ENCODE measurements at places on chromosomes 5 and 9.

DNA sequence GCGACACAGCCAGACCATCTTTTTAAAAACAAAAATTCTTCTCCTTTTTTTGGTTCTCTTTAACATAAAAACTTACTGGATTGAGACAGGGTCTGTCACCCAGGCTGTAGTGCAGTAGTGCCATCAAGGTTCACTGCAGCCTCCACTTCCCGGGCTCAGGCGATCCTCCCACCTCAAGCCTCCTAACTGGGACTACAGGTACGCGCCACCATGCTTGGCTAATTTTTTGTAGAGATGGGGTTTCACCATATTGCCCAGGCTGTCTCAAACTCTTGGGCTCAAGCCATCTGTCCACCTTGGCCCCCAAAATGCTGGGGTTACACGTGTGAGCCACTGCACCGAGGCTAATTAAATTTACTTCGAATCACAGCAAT is 13.8 kb downstream of the HNRNPK start:
- DNase-seq, result no peak

GRCh38 chr5:2459251-2459650 is 292.2 kb downstream of the IRX2 start:
- DNase-seq, result no peak

DNA sequence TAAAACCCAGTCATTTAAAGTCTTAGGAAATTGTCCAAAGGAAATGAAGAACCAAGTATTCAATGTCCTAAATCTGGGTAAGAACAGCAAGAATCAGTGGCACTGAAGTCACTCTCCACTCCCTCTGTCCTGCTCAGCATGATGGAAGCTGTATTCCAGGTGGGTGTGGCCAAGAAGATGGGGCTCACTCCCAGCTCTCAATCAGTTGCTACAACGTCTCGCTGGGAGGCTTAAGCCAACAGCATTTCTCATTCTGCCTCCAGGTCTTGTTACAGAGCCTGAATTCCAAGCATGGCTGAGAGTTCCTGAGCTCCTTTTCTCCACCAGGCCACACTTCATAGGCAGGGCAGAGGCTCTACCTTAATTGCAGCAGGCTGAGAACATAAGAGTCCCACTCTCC is 41.2 kb upstream of the TRIO start:
- DNase-seq, result no peak

DNA sequence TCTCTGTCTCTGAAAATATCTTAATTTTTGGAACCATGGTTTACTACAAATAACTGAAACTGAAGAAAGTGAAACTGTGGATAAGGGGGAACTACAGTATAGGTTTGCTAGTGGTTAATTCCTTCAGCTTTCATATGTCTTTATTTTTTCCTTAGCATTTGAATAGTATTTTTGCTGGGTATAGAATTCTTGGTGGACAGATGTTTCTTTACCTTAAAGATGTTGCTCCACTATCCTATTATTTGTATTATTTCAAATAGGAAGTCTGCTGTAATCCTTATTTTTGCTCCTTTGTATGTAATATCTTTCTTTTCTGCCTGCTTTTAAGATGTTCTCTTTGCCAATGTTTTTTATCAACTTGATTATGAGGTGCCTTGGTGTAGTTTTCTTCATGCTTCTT is 152.9 kb upstream of the ISL1 start:
- no peak for DNase-seq

DNA sequence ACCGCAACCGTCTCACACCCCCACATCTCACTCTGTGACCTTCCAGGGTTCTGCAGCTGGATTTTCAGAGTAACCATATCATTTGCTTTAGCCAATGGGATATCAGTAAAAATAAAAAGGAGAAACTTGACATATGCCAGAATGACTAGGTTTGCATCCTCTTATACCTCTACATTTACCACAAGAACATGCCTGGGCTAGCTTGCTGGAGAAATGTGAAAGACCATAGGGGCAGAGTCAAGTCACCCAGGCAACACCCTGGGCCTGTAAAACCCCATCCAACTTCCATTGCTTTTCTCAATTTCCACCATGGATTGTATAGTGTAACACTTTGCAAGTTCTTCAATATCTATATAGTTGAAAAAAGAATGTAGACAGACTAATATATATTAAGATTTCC is 731.1 kb downstream of the PTPRD start:
- no peak for DNase-seq

DNA sequence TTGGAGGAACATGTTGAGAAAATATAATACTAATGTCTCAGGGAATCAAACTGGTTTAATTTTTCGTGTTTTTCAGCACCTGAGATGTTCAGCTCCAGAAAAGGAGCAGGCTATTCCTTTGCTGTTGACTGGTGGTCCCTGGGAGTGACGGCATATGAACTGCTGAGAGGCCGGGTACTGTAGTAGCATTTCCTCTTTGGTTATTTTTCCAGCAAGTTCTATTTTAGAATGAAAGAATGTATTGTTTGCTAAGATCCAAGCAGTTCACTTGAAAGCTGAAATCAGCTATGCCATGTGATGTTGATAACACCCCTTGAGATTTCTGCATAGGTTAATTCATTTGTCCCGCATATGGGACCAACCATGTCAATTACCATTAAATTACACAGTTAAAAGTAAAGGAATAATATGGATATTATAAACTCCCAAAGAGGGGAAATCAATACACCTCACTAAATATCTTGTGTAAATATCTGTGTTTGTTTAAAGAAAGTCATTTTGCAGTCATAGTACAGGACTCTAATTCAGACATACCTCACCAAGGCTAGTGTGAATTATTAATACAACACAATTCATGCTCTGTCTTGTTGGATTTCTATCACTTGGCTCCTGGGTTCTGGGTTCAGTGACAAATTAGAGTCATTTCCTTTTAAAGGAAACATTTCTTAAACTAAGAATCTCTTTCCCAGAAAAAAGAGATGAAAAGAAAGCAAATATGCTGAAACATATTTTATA is 126.8 kb downstream of the STK32A start:
- no peak for DNase-seq

DNA sequence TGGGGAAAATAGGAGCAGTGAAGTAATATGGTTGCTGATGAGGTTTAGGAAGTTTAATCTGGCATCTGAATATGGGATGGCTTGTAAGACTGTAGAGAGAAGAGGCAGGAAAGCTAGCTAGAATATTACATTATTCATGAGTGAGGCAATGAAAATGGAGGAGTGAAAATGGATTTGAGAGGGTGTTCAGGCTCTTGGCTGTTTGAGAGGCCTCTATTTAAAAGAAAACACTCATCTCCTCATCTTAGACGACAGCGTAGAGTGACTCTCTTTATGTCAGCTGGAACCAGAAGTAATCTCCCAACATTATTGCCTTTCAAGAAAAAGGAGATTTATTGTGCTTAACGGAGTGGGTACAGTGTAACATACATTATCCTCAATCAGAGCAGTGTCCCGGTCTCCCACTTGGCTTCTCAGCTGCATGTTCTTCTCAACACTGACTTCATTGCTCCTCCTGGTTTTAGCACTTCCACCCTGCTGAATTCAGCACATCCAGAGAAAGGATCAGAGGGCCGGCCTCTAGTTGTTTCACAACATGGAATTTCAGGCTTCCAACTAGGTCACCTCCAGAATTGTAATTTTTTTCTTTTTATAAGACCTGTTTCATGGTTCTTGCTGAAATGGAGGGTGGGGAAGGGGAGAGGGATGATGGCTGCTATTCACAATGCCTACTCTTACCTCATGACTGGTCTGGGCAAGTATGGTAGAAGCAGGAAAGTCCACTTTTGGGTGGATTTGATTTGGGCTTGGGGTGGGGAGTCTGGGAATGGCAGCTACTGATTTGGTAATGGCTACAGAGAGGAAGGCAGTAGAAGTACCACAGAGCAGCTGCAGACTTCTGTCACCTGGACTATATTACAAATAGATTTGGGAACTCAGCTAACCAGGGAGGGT is 52.9 kb upstream of the KIAA1958 start:
- DNase-seq, result no peak

DNA sequence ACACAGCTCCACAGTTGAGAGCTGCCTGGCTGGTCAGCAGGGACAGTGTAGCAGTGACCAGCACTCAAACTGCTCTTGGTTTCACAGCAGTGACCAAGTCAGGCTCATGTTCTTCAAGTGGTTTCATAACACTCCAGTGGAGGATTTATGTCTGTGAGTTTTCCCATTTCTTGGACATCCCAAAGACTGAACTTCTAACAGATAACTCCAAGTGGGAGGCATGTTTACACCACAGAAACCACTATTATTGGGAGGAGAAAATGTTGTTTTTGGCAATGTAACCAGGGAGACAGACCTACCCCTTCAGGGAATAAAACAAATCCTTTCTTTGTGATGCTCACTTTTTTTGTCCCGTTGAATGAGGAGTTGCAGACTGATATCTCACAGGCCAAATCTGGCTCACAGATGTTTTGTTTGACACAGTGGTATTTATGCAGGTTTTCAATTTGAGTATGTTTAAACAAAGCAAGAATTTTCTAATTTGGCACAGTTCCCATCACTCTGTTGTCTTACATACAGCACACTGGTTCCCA is 141.5 kb downstream of the RMI1 start:
- DNase-seq, result peak; percentile 33

Measured in AG04450 (cell line).